ENCODE measurements at places on chromosomes 7 and 10.

GRCh38 chr10:83863283-83863966 lies 275.9 kb upstream of the GHITM start:
- no peak for DNase-seq

DNA sequence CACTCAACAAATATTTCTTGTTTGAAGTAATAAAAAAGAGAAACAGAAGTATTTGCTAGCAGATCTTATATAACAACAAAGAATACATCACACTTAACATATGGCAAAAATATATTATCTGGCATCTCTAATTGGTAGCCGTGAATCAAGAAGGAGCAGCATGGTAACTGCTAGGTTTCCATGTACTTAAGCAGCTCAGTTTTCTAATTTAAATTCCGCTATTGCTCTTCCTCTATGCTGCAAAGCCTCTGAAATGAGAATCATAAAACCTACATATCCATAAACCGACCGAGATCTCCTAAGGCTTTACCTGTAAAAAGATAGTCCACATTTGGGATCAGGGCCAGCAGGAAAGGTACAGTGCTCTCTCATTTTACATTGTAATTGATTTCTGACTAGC lies 76.6 kb upstream of the PTPRZ1 start:
- DNase-seq, result no peak

DNA sequence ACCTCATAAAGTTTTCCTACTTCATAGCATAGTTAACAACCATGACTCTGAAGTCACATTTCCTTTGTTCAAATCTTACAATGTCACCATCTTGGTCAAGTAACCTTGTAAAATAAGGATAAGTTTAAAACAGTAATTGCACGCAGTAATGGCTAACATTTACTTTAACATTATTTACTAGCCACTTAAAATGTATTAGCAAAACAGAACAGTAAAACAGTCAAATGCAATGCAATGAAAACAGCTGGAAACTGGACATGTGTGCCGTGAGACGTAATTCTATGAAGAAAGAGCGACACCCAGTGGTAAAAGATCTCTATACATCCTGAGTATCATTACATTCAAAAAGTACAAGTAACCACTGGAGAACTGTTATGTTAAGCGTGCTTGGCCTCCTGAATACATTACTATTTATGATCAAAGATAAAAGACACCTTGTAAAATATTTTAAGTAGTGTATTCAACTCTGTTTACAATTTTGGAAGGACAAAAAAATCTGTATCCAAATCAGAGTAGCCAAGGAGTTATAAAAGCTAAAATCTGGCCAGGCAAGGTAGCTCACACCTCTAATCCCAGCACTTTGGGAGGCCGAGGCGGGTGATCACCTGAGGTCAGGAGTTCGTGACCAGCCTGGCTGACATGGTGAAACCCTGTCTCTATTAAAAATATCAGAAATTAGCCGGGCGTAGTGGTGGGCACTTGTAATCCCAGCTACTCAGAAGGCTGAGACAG lies 27.2 kb downstream of the ATE1 start:
- peak; percentile 78 for DNase-seq

GRCh38 chr10:133461027-133461426 lies 7.3 kb downstream of the SCART1 start:
- no peak for DNase-seq

DNA sequence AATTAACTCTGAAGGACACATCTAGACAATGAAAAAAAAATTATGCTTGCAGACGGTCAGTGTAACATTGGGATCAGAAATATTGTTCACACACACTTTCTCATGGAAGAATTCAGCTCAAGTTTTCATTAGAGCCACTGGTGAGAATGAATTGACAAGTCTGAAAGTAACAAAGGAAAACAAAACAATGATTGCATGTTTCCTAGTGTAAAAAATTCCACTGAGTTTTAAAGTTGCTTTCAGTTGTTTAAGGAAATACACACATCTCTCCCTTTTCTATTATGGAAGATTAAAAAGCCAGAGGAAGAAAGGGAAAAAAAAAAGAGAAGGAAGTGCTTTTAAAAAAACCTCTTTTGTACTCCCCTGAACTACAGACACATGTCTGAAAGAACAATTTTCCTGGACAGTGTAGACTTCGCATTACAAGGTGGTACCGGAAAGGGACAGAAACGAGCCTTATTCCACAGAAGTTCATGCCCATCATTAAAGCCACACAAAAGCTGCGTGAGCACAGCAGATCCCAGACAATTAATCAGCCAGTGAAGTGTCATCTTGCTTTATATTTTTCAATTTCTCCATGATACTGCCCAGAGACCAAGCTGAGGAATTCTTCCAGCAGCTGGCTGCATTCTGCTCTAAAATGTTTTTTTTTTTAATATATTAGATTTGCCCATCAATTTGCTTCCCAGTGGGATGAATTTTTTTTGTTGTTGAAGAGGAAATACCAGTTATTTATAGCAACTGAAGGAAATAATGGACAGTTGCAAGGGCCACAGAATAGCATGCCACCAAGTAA lies 294.8 kb downstream of the DOCK4 start:
- peak; percentile 5 for DNase-seq

GRCh38 chr10:94006591-94007550 lies 13.1 kb downstream of the PLCE1 start:
- no peak for DNase-seq

DNA sequence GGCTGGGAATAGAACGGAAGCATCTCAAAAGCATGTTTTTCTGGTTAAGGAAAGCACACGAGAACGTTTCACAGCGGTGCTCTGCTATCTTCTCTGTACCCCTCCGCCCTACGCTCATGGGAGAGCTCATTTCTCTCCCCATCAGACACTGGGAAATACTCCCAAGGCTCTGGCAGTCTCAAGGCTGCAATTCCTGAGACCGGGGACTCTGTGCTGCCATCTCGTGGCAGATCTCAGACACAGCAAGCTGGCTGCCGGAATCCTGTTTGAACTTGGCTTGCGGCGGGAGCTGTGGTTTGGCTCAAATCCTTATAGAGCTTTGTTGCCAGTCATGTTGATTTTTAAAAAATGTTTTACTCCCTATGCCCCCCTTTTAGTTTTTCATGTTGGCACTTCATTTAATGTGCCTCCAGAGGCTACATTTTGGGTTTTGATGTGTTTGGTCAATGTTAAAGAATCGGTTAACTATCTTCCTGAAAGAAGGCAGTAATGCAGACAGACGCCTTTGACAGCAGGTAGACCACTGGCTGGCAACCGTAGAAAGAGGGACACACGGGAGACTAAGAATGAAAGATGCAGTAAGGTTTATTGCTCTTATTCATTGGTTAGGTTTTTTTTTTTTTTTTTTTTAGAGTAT lies 27.6 kb downstream of the BMPER start:
- DNase-seq, result peak; percentile 83

DNA sequence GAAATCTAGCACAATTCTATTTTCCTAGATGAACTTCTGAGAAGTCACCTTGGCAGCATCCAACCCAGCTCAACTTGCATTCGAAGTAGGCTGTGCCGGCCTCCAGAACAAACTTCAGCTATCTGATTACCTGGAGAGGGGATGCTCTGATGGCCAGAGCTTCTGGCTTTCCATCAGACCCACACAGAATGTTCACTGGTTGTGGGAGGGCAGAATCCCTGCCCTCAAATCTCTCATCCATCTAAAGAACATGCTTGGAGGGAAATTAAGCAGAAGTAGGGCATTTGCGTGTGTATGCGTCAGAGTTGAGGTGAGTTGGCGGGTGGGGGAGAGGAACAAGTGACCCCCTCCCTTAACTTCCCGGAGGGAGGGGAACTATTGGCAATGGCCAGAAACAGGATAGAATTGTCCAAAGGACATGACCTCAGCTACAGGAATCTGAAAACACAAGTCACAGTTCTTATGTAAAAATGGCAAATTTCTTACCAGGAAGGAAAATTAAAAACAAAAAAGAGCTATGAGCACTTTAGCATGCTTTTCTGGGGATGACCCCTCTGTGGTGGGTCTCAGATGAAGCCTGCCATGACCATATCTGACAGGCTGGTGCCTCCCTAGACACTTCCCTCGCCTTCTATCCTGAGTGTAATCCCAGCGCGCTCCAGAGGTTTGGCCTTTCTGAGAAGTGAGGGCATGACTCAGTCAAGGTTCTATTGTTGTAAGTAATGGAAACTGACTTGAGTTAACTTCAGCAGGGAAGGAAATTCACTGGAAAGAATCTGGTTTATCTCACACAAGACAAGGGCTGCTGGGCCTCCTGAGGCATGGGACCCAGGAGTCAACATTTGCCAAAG lies 278.8 kb downstream of the RPS24 start:
- DNase-seq, result no peak

- no peak for DNase-seq
Measured at GRCh38 chr10:116632596-116633215, 12.0 kb downstream of the PNLIPRP2 start.

GRCh38 chr10:50347394-50347802 lies 96.1 kb upstream of the ASAH2 start:
- peak; percentile 42 for DNase-seq

DNA sequence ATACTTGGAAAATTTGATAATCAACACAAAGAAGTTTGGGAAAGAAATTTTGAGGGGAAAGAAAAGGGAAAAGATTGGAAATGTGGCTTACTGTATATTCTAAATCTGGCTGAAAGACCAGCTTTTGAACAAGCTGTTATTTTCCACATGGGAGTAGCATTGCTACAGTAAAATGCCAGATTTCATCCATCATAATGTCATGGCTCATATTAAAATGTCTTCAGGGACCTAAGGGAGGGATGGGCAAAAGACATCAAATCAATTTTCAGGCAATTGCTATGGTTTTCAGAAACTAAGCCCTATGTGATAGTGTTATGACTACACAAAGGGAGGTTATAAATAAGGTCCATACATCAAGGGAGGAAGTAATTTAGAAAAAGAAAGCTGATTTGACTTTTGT lies 1116.9 kb upstream of the CELF2 start:
- no peak for DNase-seq

DNA sequence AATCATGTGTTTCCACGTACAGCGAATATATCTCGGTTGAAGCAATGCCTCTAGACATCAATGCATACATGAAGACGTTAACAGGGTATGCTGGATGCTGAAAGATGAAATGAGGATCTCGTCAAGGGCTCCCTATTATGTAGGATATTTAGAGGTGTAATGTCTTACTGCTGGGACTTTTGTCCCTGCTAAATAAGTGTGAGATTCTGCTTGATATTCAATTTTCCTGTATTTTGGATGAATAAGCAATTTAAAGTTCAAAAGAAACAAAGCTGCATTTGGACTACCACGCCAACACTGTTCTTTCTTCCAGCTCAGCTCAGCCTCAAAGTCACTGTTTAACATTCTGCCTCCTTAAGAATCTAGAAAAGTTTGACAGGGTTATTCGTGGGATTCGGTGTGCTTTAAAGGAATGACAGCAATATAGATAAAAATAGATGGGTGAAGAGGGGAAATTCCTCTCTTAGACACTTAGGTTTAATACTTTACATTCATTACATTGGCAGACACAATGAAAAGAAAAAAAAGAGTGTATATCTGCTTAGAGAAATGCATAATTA lies 110.1 kb upstream of the RHEB start:
- no peak for DNase-seq

- DNase-seq, result no peak
Measured at GRCh38 chr10:3625959-3626751, 158.9 kb downstream of the KLF6 start.

DNA sequence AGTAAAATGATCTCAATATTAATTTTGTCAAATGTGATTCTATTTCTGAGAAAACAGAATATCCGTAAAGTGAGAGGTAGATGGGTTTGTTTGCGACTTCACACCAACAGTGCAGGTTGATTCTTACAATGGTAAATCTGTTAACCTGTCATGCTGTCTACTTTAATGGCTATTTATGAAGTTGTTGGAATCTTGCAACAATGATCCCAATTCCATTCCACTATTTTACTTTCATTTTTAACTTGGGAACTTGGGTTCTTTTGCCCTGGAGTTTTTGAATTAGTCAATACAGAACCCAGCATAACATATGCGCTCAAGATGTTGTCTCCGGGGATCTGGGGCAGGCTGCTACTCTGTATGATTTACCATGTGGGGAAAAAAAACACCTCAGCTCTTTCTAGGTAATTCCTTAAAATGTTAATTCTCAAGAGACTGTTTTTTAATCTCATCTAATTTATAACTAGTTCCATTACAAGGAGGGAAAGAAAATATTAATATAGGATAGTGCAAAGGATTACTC lies 1.2 kb downstream of the LGI1 start:
- no peak for DNase-seq

All from KBM-7 (cell line).